Cardiac muscle cell (in vitro differentiated cells and primary cell): ENCODE measurements at places on chromosomes 12 and 14. TPM values are rescaled to one million over a fixed set of nuclear protein-coding genes. Genes with fewer than 3 reads are reported as not detected.
A peak's percentile ranks its signal among the peaks of the same experiment; 100 is the strongest.

The RNASE3 gene
- not detected in 2 replicates for total RNA-seq

The KRT6C gene
- not detected in 2 replicates for total RNA-seq

The TBX3 gene
- total RNA-seq: 69.4 and 87.5 TPM in 2 replicates

The TRPV4 gene
- 1.2 and 4.1 TPM in 2 replicates for total RNA-seq

DNA sequence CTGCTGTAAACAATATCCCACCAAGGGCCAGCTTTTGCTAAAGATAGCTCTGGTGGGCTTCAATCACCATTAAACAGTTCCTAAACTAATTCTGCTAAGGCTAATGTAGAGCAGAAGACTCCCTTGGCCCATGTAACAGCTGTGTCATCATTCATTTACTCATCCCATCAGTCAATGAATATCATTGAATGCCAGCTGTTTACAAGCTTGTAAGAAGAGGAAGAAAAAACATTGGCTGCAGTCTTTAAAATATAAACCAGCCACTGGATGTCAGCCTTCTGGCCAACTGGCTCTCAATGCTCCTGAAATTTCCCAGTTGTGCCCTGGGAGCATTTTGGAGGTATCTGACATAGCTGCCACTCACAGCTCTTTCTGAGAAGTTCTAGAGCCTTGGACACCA is 18.0 kb upstream of the MAP3K9 start:
- no peak overlapping the region for H3K4me3 ChIP-seq
- H3K4me1 ChIP-seq: peaks cover 7% of the 10 kb centered on the region
- H3K27me3 ChIP-seq: peaks cover 20% of the 10 kb centered on the region
- no peaks in the 10 kb centered on the region for H3K36me3 ChIP-seq
- no peak overlapping the region for H3K27ac ChIP-seq

The GMFB gene
- total RNA-seq: 26.7 and 60.3 TPM in 2 replicates

GRCh38 chr12:27345376-27345775 is 12.7 kb downstream of the BMAL2 start:
- no peaks in the 10 kb centered on the region for H3K27me3 ChIP-seq
- no peak overlapping the region for H3K4me3 ChIP-seq
- no peaks in the 10 kb centered on the region for H3K4me1 ChIP-seq
- no peaks in the 10 kb centered on the region for H3K36me3 ChIP-seq
- no peak overlapping the region for H3K27ac ChIP-seq

- no peaks in the 10 kb centered on the region for H3K4me1 ChIP-seq
- H3K27me3 ChIP-seq: no peaks in the 10 kb centered on the region
- no peaks in the 10 kb centered on the region for H3K36me3 ChIP-seq
- H3K27ac ChIP-seq: no peak overlapping the region
Measured at GRCh38 chr12:82810568-82810967, 123.9 kb downstream of the TMTC2 start.

DNA sequence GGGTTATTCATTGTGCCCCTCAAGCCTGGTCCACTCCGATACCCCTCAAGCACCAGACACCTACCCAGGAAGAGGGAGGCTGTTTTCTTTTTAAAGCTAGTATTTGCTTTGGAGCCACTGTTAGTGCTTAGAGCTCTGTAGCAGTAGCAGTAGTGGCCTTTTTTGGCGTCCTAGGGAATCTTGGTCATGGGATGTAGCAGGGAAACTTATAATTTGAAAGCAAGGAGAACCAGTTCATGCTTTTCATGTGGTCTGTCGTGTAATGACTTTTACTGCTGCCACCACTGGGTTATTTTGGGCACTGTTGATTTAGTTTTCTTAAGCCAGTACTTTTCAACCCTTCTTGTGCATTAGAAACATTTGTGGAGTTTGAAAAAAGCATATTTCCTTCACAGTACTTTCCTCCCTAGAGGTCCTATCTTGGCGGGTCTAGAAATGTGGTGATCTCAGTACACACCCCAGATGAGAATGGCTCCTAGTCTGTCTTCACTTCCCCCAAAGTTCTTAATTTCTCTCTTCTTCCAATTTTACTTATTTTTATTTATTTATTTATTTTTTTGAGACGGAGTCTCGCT is 49.7 kb downstream of the MARK3 start:
- peak overlapping the region; percentile 68 for H3K27ac ChIP-seq
- no peak for DNase-seq
- no peaks in the 10 kb centered on the region for H3K27me3 ChIP-seq

GRCh38 chr12:42090899-42091298 is 53.8 kb downstream of the GXYLT1 start:
- H3K4me1 ChIP-seq: no peaks in the 10 kb centered on the region
- H3K27me3 ChIP-seq: no peaks in the 10 kb centered on the region
- no peak overlapping the region for H3K27ac ChIP-seq
- H3K4me3 ChIP-seq: no peak overlapping the region
- DNase-seq: peak; percentile 67

The PLEKHG7 gene
- total RNA-seq: not detected in 2 replicates

DNA sequence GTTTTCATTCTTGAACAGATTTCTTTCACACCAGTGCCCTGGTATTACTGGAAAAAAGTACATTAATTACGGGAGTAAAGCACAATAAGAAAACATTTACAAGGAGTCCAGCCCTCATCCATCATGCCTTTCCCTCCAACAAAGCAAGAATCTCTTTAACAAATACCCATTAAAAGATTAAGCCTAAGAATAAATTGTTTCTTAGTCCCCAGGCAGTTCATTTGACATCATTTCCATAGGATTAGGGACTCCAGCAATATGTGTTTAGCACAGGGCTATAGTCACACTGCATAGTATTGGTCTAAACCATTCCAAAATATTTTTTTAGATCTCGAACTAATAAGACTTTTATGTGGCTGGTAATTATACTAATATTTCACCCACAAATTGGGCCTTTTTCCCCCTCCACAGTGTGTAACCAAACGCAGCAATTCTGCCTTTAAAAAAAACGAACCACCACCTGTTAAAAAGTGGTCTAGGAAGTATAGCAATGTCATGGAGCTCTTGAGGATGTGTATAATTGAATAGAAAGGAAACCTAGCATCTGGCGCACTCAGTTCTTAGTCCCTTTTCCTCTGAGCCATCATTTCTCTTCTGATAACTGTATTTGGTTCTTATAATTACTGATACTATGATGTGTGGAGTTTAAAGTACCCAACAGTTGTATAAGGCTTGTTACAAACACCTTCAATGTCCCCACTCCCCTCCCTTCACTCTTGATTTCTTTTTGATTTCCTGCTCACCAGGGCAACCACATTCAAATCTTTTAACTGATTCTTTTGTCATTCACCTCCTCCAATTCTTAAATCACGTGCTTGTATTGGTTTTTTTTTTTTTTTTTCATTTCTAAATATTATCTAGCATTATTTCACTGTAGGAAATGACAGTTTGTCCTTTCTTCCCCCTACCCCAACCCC is 138.7 kb downstream of the ETV6 start:
- H3K36me3 ChIP-seq: no peaks in the 10 kb centered on the region
- H3K27ac ChIP-seq: peak overlapping the region; percentile 49
- H3K27me3 ChIP-seq: no peaks in the 10 kb centered on the region
- peaks cover 41% of the 10 kb centered on the region for H3K4me1 ChIP-seq

- no peak overlapping the region for H3K27ac ChIP-seq
- H3K27me3 ChIP-seq: no peaks in the 10 kb centered on the region
- DNase-seq: no peak
- no peaks in the 10 kb centered on the region for H3K4me1 ChIP-seq
Measured at GRCh38 chr12:10528174-10528953, 22.7 kb downstream of the EIF2S3B start.

GRCh38 chr12:113420996-113421595 is 1.1 kb upstream of the SDSL start:
- H3K36me3 ChIP-seq: no peaks in the 10 kb centered on the region
- no peak for DNase-seq
- H3K27me3 ChIP-seq: peaks cover 6% of the 10 kb centered on the region

- H3K36me3 ChIP-seq: peaks cover 9% of the 10 kb centered on the region
- no peak overlapping the region for H3K4me3 ChIP-seq
- peak; percentile 63 for DNase-seq
- peaks cover 26% of the 10 kb centered on the region for H3K4me1 ChIP-seq
Measured at GRCh38 chr14:96285667-96286066, 29.7 kb downstream of the BDKRB1 start.

- H3K27me3 ChIP-seq: no peaks in the 10 kb centered on the region
- no peak overlapping the region for H3K27ac ChIP-seq
- H3K4me3 ChIP-seq: no peak overlapping the region
- H3K36me3 ChIP-seq: no peaks in the 10 kb centered on the region
Measured at GRCh38 chr14:24966579-24966964, 83.4 kb downstream of the STXBP6 start.

- DNase-seq: peak; percentile 58
- H3K4me3 ChIP-seq: peak overlapping the region; percentile 37
- H3K27ac ChIP-seq: no peak overlapping the region
Measured at GRCh38 chr14:90060312-90060964, 1.4 kb upstream of the KCNK13 start.

GRCh38 chr12:30191696-30192455 is 408.1 kb upstream of the TMTC1 start:
- no peak for DNase-seq
- no peaks in the 10 kb centered on the region for H3K36me3 ChIP-seq
- no peaks in the 10 kb centered on the region for H3K27me3 ChIP-seq
- no peak overlapping the region for H3K4me3 ChIP-seq
- H3K27ac ChIP-seq: no peak overlapping the region
- H3K4me1 ChIP-seq: no peaks in the 10 kb centered on the region

DNA sequence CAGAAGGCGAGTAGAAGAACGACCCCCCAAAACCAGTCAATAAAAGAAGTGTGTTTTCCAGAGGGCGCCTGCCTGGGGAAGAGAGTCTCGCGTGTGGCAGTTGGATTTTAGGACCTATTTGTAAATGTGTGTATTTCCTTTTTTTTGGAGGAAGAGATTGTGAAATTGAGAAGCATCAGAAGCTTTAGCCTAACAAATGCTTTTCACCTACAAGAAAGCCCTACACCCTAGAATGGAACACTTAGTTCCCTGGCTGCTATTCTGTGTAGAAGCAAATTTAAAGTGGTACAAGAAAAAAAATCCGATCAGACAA is 1.3 kb downstream of the RCOR1 start:
- DNase-seq: peak; percentile 34
- no peaks in the 10 kb centered on the region for H3K27me3 ChIP-seq
- H3K4me1 ChIP-seq: peaks cover 22% of the 10 kb centered on the region
- peak overlapping the region; percentile 98 for H3K27ac ChIP-seq
- H3K4me3 ChIP-seq: peak overlapping the region; percentile 100
- no peaks in the 10 kb centered on the region for H3K36me3 ChIP-seq

DNA sequence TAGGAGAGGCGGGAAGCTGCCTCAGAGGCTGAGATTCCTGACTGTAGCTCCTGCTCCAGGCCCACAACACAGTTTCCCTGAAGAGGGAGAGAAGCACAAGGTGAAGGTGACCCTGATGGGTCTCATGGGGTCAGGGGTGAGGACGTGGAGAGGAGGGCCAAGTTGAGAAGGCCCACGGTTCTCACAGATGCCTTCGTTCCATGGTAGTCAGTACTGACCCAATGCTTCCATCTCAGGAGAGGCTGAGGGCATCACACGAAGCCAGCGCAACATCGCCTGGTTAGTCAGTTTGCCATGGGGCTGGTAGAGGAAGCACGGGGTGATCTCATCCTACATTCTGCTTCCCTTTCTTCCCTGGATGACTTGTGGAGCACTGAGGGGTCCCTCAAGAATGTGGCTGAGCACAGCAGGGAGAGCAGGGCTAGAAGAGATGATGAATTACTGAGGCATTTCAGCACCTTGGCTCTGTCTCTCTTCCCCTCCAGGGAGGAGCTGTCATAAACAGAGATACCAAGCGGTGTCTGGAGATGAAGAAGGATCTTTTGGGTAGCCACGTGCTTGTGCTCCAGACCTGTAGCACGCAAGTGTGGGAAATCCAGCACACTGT is 51.9 kb downstream of the GALNT8 start:
- DNase-seq: no peak
- no peak overlapping the region for H3K4me3 ChIP-seq
- H3K4me1 ChIP-seq: no peaks in the 10 kb centered on the region

- no peak overlapping the region for H3K27ac ChIP-seq
- H3K4me3 ChIP-seq: no peak overlapping the region
- H3K4me1 ChIP-seq: no peaks in the 10 kb centered on the region
- DNase-seq: no peak
- H3K36me3 ChIP-seq: peaks cover 61% of the 10 kb centered on the region
- no peaks in the 10 kb centered on the region for H3K27me3 ChIP-seq
Measured at GRCh38 chr14:96309896-96310330, 53.2 kb downstream of the ATG2B start.
